CD4-positive, alpha-beta T cell treated with Interferon alpha-2 for 1 hour (primary cell): ENCODE measurements at places on chromosomes 2 and 18.
A peak's percentile ranks its signal among the peaks of the same experiment; 100 is the strongest.

DNA sequence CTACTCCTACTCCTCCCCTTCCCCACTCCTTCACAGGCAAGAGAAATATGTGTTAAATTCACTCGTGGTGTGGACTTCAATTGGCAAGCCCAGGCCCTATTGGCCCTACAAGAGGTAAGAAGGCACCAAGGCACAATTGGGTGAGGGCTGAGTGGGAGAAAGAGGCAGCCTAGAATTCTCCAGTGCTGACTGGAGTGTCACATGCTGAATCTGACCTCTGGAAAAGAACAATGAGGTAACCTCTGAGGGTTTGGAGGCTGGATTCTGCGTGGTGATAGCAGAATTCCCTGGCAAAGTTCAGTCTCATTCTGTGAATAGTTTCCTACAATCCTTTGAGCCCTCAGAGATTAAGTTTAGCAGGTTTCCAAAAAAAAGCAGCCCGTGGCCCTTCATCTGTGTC lies 6.9 kb downstream of the CENPA start:
- no peak for DNase-seq

DNA sequence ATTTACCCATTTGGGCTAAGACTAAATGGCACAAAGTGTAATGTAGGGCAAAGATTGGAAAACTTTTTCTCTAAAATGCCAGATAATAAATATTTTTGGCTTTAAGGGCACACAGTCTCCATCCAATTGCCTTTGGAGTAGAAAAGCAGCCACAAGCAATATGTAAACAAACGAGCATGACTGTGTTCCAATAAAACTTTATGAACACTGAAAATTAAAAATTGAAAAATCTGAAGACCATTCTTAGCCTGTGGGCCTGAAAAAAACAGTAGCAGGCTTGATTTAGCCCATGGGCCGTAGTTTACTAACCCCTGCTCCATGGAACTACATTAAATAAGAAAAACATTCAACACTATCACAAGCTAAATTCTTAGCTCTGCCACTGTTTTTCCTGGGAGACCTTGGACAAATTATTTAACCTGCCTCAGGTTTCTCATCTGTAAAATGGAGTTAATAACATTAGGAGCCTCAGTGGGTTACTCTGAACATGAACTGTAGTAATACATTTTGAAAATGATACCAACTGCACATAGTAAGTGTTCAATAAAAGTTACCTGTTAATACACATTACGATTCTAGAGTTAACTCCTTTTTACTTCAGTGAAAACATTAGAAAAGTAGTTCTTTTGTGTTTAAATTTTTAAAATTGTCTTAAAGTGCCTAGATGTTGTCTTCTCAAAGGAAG lies 1.3 kb downstream of the IFIH1 start:
- DNase-seq, result peak; percentile 34

DNA sequence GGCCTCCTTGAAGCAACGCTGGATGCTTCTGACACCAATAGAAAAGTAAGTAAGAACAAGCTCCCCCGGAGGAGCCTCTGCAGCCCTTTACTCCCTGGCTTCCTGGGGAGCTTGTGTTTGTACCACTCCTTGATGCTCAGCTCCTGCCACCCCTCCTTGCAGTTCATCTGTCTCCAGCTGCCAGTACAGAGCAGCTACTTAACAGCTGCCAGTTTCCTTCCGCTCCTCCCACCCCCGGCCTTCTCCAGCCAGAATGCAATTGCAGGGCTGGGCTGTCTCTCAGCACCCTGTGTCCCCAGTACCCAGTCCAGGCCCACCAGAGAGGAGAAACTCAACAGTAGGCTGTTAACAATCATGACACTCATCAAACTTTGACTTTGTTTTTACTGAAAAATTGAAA lies 109.4 kb downstream of the AOX1 start:
- peak; percentile 5 for DNase-seq

GRCh38 chr18:39692367-39693015 lies 2126.9 kb upstream of the CELF4 start:
- no peak for DNase-seq

GRCh38 chr2:64485961-64486360 lies 32.0 kb downstream of the LGALSL start:
- no peak for DNase-seq

- no peak for DNase-seq
Measured at GRCh38 chr2:208315081-208315788, 49.2 kb downstream of the PIKFYVE start.

DNA sequence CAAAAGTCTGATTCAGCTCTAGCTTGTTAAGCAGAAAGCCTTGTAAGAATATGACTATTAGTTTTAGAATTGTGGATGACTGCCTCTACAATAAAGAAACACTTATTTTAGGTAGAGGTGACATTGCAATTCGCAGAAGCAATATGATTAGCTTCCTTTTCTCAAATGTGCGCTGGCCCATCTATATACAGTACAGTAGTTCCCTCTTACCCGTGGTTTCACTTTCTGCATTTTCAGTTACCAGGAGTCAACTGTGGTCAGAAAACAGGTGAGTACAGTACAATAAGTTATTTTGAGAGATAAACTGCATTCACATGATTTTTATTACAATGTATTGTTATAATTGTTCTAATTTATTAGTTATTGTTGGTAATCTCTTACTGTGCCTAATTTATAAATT lies 405.1 kb downstream of the GPD2 start:
- DNase-seq, result no peak

- DNase-seq, result no peak
Measured at GRCh38 chr2:112906276-112906675, 4.7 kb upstream of the IL37 start.

DNA sequence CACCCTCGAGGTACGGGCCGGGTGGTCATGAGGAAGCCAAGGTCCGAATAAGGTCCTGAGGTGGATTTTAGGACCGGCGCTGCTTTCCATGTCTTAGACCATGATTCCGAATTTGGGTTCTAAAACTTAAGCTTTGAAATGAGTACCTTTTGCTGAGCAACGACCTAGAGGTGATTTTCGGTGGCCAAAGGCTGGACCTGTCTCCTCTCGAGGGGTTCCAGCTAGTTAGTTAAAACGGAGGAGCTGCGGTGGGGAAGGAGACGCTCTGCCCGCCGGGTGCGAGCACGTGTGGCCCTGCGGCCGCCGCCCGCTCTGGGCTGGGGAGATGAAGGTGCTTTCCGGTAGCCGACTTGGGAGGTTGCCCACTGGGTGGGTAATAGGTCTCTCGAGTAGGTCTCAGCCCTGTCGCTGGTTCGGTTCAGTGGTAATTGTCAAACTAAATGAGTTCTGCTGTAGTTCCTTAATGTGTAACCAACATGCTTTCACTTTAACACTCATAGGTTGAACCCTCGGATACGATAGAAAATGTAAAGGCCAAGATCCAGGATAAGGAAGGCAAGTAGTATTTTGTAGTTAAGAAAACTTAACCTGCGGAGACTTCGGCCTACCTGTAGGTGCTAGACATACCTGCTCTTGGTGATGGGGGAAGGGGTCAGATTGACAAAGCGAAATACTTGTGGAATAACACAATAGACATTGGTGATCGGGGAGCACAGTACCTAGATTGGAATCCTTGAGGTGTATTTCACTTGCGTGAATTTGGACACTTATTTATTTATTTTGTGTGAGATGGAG lies 572 bp downstream of the RPS27A start:
- peak; percentile 47 for DNase-seq

GRCh38 chr2:63902149-63902548 lies 60.5 kb downstream of the UGP2 start:
- no peak for DNase-seq

DNA sequence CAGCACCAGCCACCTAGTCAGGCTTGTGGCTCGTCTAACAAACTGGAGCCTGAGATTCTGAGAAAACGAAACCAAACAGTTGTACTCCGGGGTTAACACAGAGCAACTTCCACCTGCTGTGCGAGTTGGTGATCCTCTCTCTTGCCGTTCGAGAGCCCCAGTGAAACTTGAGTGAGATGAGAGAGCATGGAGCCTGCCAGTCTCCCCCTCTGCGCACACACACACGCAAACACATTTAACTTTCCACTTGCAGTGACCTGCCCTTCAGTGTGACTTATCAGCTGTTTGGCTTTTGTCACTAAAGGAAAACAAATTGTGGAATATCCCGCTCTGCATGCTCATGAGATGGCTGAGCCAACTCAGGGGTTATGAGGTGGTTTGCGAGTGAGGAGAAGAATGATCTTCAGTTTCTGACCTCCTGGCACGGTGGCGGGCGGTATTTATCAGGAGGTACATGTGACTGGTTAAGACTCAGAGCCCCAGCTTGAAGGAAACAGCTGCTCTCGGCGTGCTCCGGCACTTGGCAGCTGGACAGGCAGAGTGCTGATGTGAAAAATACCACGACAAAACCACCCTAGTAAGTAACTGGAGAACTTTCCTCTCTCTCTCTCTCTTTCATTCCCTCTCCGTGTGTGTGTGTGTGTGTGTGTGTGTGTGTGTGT lies at the start of gene RASGRP3:
TSS of gene RASGRP3 (plus strand) at position 519 of the 662 bp plus-strand sequence. CDS start 38,488 bp downstream, outside the sequence.
- peak; percentile 83 for DNase-seq

DNA sequence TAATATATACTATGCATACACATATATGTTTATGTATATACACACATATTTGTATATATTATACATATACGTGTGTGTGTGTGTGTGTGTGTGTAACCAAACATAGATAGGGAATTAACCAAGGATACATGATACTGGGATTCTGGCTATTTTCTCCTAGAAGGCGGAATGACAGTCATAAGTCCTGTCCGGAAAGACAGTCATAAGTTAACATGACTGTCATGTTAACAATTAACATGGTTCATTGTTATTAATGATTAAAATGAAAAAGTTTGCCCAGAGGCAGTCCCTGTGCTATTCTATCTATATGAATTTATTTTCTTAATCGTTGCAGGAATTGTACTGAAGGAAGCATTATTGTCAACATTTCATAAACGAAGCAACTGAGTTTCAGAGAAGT lies 450.7 kb upstream of the NXPH2 start:
- DNase-seq, result no peak

DNA sequence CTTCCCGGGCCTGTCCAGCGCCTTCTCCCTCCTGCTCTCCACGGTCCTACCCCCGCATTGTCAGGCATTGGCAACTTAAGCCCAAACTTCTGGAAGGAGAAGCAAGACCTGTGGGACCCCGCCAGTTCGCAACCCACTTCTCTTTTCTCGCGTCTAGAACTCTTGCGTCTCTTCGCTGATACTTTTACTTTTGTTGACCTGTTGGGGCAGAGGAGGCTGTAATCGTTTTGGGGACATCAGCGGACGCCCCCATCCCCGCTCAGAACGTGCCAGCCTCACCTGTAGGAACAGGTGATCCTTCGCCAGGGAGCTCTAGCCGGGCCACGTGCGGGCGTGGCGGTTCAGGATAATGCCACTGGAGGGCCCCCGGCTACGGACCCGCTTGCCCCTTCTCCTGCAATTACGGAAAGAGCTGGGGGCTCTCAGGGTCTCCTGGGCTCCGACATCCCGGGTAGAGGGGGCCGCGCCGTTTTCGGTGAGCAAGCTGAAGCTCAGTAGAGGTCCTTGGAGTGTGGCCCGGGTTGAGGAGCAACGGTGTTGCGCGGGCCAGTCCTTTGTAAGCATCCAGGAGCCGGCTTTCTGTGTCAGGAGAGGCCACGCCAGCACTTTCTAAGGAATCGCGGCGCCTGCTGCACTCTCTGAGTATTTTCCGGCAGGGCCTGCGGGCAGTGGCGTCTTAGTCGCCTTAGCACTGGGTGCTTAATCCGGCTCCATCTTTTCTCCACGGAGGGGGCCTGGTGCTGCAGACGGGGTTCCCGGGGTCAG lies 1.6 kb downstream of the MTCL1 start:
- peak; percentile 14 for DNase-seq
